ENCODE measurements at places on chromosomes 12 and 14.
A peak's percentile ranks its signal among the peaks of the same experiment; 100 is the strongest.

GRCh38 chr14:56709201-56709600 lies 101.1 kb downstream of the OTX2 start:
- no peak for DNase-seq

- no peak for DNase-seq
These were observed 133.9 kb downstream of the TBX5 start for GRCh38 chr12:114272071-114272470.

DNA sequence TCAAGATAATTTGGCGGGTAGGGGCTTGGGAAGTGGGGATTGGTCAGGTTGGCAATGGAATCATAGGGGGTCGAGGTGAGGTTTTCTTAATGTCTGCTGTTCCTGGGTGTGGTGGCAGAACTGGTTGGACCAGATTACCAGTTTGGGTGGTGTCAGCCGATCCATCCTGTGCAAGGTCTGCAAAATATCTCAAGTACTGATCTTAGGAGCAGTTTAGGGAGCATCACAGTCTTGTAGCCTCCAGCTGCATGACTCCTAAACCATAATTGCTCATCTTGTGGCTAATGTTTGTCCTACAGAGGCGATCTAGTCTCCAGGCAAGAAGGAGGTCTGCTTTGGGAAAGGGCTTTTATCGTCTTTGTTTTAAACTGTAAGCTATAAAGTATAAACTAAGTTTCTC lies 868.4 kb downstream of the DIO2 start:
- DNase-seq = no peak

GRCh38 chr12:95271465-95271864 lies 53.9 kb downstream of the VEZT start:
- no peak for DNase-seq

- DNase-seq = no peak
These were observed 38.1 kb upstream of the JDP2 start for GRCh38 chr14:75389679-75390078.

GRCh38 chr12:112924986-112925385 lies 13.3 kb upstream of the OAS3 start:
- no peak for DNase-seq

GRCh38 chr14:89040080-89040459 lies 215.6 kb downstream of the TTC8 start:
- no peak for DNase-seq

GRCh38 chr14:104101651-104102281 lies 16.3 kb downstream of the ASPG start:
- no peak for DNase-seq

GRCh38 chr12:55017416-55017925 lies 2.3 kb upstream of the NEUROD4 start:
- DNase-seq = no peak

- DNase-seq = peak; percentile 34
These were observed 7.4 kb upstream of the GLRX5 start for GRCh38 chr14:95527387-95528002.

DNA sequence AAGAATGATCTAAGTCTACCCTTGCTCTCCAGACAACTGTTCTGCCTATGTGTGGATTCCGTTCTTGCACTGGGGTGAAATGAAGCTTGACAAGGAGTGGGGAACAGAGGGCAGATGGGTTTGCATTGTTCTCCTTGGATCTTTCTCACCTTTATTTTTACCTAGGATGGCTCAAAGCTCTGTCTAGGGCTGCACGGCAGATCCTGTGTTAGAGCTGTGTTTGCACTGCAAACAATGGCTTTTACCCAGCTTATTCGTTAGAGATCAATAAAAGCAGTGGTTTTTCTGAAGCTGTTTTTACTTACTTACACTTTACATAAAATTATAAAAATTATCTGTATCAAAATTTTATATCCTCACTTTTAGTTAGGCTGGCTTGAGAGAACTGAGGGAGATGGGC lies 105.1 kb downstream of the LRIG3 start:
- no peak for DNase-seq

GRCh38 chr12:132040906-132041606 lies 91.3 kb downstream of the EP400 start:
- DNase-seq = no peak

DNA sequence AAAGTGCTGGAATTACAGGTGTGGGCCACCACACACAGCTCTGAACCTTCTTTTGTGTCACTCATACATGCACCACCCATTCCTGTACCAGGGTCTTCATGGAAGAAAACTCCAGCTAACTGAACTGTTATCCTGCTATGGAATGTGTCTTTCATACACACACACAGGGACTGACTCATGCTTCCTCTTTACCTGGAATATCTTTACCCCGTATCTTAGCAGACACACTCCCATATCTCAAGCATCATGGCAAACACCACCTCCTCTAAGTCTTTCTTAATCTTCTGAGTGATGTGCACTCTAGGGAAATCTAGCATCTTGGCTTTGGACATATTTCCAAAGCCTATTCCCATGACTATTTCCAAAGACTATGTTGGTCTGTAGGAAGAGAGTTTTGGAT lies 35.0 kb upstream of the DTX1 start:
- DNase-seq = no peak

DNA sequence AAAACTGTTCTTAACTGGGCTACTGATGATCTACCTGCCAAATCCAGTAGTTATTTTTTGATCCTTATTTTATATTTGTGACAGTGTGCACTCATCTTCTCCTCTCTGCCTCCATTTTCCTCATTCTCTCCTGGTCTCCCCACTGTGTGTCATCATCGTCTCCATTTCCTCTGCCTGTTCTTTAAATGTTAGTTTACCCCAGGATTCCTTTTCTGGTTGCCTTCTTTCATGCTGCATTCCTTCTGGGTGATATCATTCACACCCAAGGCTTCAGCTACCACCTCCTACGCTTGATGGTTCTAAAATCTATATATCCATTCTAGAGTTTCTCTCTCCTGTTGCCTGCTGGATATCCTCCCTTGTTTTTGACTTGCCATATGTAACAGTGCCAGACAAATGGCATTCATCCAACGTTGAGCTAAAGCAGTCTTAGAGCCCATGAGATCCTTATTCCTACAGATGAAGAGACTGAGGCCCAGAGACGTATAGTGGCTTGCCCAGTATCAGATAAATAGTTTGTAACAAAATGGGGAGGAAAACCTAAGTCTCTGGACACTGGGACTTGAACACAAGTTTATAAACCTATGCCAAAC lies 109.5 kb downstream of the DIP2B start:
- DNase-seq = no peak

DNA sequence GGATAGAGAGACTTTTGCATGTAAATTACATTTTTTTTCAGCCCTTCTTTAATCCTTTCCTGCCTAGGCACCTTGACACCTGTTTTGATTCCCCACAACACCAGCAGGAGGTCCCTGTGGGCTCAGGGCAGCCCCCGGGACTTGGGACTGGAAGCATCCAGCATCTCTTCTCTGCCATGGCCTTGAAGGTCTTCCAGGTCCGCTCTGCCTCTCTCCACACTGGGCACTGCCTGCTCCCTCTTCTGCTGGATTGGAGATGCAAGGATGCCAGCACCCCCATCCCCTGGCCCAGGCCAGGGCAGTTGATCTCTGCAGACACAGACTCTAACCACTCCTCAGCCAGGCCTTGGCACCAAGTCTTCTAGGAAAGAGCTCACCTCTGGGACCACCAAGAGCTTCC lies 134.5 kb upstream of the C14orf180 start:
- DNase-seq = no peak

GRCh38 chr14:99245564-99246511 lies 26.2 kb downstream of the BCL11B start:
- DNase-seq = no peak

DNA sequence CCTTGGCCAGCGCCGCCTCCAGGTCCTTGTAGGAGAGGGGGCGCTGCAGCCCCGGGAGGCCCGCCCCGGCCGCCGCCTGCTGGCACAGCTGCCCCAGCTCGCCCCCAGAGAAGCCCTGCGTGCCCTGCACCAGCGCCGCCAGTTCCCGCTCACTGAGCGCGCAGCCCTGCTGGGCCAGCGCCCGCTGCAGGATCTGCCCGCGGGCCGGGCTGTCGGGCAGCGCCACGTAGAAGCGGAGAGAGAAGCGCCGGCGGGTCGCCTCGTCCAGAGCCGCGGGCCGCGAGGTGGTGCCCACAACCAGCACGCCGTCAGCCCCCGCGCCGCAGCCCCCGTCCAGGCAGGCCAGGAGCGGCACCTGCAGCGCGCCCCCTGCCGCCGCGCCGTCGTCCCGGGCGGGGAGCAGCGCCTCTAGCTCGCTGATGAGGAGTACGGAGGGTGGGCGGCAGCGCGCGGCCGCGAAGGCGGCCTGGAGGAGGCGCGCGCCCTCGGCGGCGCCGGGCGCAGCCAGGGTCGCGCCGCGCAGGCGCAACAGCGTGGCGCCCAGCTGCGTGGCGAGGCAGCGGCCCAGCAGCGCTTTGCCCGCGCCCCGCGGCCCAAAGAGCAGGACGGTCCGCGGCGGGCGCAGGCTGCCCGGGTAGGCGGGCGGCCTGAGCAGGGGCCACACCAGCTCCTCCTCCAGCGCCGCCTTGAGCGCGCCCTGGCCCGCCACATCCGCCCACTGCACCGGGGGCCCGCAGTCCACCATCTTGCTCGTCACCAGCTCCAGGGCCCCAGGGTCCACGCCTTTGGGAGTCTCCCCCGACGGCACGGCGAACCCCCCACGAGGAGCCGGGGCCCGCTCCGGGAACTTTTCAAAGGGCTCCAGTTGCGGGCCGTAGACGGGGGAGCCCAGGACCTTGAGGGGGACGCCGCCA lies 27.7 kb downstream of the FIGNL2 start:
- DNase-seq = peak; percentile 48

GRCh38 chr12:3222979-3223378 lies 145.8 kb downstream of the TSPAN9 start:
- DNase-seq = no peak

- DNase-seq = no peak
These were observed 9.6 kb downstream of the ISM2 start for GRCh38 chr14:77489041-77489440.

GRCh38 chr14:54108481-54109471 lies 152.2 kb upstream of the BMP4 start:
- no peak for DNase-seq

GRCh38 chr14:92719890-92720323 lies 28.5 kb downstream of the LGMN start:
- DNase-seq = no peak
